Caki2 (cell line): ENCODE measurements at places on chromosomes 12 and 14. TPM values are rescaled to one million over a fixed set of nuclear protein-coding genes. Genes with fewer than 3 reads are reported as not detected.

Gene SYNE3
- total RNA-seq = 1.0 and 1.3 TPM in 2 replicates

Gene SIRT4
- 0.61 TPM in 1 of 2 replicates, not detected in the other for total RNA-seq

Gene NR4A1
- 0.07 TPM in 1 of 2 replicates, not detected in the other for total RNA-seq

Gene TECPR2
- total RNA-seq = 2.0 and 10.3 TPM in 2 replicates

Gene SIX4
- total RNA-seq = 3.5 and 4.8 TPM in 2 replicates

Gene WASHC3
- 82.6 and 86.2 TPM in 2 replicates for total RNA-seq

DNA sequence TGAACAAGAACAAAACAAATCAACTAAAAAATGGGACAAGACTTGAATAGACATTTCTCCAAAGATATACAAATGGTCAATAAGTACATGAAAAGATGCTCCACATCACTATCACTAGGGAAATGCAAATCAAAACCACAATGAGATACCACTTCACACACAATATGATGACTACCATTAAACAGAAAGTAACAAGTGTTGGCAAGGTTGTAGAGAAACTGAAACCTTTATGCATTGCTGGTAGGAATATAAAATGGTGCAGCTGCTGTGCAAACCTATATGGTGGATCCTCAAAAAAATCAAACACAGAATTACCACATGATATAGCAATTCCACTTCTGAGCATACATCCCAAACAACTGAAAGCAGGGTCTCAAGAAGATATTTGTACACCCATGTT lies 5.2 kb downstream of the SMAGP start:
- no peak for DNase-seq

- no peak for DNase-seq
Observed at GRCh38 chr14:72753879-72754400, 140.0 kb downstream of the DPF3 start.

DNA sequence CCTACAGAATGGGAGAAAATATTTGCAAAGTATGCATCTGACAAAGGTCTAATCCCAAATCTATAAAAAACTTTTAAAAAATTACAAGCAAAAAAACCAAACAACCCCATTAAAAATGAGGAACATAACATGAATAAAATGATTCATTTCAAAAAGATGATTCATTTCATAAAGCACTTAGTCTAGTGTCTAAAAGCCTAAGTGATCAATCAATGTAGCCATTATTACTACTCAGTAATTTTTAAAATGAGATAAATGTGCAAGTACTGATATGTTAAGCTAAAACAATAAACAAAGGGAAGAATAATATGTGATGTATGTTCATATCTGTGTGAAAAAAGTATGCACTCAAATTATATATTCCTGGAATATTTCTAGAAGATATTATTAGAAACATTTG lies 119.1 kb upstream of the GARIN6 start:
- DNase-seq = no peak

DNA sequence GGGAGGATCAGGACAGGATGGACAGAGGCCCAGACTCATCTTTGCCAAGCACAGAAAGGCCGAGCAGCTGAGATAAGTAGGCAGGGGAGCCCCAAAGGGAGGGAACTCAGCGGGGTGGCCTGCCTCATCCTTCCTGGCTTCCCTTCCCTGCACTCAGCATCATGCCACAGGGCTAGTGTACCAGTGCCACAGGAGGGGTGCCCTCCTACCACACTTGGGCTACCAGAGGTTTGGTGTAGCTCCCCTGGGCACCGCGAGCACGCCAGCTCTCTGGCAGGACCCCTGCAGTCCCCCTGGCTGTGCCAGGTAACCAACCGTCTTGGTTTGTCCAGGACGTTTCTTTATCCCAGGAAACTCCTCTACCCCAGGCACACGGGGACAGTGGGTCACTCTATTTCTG lies 123.5 kb downstream of the ESRRB start:
- no peak for DNase-seq

GRCh38 chr12:111173836-111174235 lies 195.1 kb downstream of the PHETA1 start:
- DNase-seq = no peak

DNA sequence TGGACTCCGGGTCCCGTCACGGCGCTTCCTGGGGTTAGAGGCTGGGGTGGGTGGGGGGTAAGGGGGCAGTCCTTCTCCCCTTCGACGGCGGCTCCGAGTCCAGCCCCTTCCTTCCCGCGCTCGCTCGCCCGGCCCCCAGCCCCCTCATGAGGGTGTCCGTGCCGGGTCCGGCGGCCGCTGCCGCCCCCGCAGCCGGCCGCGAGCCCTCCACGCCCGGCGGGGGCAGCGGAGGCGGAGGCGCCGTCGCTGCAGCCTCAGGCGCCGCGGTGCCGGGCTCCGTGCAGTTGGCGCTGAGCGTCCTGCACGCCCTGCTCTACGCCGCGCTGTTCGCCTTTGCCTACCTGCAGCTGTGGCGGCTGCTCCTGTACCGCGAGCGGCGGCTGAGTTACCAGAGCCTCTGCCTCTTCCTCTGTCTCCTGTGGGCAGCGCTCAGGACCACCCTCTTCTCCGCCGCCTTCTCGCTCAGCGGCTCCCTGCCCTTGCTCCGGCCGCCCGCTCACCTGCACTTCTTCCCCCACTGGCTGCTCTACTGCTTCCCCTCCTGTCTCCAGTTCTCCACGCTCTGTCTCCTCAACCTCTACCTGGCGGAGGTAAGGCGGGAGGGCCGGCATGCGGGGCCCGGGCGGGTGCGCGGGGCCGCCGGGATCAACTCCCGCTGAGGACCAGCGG lies 500 bp downstream of the GPR137C start:
- DNase-seq = peak; percentile 14

DNA sequence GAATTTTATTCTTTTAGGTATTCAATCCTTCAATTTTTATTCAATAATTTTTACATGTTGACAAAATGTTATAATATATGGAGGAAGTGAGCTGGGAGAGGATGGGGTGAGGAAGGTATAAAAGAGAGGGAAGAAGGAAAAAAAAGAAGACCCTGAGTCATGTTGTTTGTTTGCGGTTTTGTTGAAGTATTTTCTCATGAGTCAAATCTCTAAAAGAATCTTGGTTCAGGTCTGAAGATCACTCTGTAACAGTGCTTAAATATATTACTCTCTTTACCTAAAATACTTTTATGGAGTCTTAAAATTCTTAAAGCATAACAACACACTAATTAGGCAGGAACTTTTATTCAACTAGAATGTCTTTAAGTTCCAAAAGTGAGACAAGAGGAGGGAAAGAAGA lies 489.6 kb upstream of the GARIN6 start:
- DNase-seq = peak; percentile 54

DNA sequence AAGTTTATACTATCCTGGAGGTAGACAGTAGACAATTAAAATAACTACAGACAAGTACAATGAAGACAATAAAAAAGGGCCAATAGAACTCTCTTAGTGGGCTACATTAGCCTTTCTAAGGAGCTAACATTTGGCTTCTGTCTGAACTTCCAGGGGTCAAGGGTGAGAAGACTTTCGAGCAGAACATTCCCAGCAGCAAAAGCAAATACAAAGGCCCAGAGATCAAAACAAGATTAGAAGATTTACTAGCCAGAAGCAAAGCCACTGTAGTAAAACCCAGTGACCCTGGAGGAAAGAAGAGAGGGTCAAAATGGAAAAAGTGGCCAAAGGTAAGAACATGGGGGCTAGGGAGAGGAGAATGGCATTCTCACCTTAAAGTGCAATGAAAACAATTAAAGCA lies 63.2 kb downstream of the ATP2B1 start:
- DNase-seq = no peak

DNA sequence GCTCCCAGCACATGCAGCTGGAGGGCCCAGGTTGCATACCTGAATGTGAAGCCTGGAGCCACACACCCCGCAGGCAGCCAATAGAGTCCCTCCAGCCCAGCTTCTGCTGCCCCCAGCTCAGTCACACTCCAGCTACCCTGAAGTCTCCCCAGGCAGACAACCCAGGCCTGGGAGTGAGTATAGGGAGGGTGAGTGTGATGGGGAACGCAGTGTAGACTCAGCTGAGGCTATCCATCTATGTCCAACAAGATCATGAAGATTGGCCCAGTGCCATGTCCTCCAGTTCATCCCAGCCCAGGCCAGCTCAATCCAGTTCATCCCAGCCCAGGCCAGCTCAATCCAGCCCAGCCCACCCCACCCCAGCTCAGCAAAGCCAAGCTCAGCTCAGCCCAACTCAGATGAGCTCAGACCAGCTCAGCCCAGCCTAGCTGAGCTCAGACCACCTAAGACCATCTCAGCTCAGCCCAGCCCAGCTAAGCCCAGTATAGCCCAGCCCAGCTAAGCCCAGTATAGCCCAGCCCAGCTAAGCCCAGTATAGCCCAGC lies 330.4 kb downstream of the TMEM121 start:
- DNase-seq = no peak

DNA sequence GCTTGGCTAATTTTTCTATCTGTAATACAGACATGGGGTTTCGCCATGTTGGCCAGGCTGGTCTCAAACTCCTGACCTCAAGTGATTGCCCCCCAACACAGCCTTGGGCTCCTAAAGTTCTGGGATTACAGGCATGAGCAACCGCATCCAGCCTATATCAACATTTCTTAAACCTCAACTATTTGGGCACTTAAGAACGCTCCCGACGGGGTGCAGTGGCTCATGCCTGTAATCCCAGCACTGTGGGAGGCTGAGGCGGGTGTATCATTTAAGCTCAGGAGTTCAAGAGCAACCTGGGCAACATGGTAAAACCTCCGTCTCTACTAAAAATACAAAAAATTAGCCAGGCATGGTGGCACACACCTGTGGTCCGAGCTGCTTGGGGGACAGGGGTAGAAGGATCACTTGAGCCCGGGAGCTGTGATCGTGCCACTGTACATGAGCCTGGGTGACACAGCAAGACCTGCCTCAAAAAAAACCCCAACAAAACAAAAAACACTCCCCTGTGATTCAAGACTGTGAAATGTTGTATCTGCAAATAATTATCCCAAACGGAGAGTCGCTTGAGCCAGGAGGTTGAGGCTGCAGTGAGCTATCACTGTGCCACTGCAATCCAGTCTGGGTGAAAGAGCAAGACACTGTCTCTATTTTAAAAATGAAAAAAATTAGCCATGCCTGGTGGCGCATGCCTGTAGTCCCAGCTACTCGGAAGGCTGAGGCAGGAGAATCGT lies 21.5 kb downstream of the PPTC7 start:
- DNase-seq = peak; percentile 89

DNA sequence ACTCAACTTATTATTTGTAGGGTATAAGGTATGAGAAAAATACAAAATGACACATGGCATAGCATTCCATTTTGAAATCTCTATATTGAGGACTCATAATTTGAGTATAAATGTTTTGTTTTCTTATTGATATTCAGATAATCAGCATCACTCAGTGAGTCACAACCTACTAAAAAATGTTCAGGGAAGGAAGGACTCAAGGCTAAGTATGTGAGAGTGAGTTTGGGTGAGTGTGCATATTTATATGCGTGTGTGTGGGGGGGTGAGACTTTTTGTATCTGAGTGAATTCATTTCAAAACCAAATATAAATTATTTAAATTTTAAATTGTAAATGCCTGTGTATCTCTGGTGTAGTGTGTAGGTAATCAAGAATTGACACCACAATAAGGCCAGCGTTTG lies 87.8 kb upstream of the PRKD1 start:
- no peak for DNase-seq

DNA sequence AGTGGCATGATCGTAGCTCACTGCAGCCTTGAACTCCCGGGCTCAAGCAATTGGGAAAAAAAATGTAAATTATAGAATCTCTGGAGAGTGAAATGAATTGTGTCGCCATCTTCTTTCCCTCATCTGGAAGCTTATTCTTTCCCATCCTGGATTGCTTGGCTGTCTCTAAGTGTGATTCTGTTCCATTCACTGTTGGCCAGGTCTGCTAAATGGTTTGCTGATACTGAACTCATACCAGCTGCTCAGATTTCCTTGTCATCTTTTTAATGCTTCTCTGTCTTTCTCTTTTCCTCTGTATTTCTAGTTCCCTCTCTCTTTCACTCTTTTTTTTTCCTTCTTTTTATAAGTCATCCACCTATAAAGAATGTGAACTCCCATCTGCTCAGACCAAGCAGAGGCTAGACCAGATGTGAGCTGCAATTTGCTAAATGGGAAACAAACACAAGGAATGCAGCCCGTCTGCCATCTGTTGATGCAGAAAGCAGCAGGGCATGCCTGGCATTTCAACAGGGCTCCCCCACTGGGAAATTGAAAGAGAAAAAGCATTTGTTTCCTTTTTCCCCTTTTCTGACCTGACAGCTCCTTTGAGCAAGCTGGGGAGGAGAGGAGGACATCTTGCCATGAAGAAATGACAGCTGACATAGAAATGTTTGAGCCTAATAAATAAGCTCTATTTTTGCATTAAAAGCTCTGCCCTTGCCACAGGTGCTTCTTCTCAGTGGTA lies 1823.6 kb upstream of the FLRT2 start:
- DNase-seq = no peak

DNA sequence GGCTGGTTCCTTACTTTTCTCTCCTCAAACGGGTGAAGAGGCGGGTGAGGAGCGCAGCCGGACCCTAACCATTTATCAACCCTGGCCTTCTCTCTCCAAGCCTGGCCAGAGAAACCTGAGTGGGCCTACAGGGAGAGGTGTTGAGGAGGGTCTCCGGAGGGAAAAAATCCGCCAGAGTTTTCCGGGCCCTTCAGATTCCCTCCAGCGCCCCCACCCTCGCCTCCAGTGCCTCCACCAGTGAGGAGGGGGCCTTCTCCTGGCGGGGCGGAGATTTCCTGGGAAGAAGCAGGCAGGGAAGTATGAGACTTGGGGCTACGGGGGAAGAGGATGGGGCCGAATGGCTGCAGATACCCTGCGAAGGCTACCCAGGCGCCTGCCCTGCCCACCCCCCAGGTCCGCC lies 1.4 kb upstream of the HOXC5 start:
- DNase-seq = no peak

DNA sequence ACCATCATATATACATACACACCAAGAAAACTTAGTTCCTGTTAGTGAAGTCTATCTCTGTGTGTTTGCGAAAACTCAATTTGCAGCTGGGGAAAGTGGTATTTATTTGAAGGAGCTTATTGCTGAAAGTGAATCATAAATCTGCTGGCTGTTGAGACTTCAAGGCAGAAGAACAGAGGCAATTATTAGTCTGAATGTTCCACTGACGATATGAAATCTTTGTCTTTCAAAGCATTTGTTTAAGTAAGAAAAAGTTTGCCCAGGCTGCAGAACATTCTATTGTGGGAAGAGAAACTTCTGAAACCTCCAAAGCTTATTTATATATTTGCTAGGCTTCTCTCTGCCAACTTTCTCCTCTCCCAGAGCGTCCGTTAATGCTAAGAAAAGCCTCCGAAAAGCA lies 255.7 kb upstream of the TMPO start:
- DNase-seq = no peak
